ENCODE measurements at places on chromosomes 7 and 10. TPM values are rescaled to one million over a fixed set of nuclear protein-coding genes. Genes with fewer than 3 reads are reported as not detected.

GRCh38 chr7:70646536-70647248, 485.3 kb upstream of the GALNT17 start:
- no peak for DNase-seq

DNA sequence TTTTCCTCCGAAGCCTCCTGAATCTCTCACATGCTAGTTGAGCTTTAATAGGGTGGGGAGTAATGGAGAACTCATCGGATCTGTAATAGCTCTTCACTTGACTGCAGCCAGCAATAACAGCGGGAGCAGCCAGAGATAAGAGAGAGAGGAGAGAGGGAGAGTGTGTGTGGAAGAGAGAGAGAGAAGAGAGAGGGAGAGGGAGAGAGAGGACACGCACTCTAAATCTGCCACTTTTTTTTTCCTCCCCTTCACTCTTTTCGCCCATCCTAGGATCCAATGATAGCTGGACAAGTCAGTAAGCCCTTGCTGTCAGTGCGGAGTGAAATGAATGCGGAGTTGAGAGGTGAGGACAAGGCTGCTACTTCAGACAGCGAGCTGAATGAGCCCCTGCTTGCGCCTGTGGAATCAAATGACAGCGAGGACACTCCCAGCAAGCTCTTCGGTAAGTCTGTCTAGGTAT, 107.9 kb downstream of the POU6F2 start:
- DNase-seq: no peak

- no peak for DNase-seq
Measured at GRCh38 chr10:105956550-105956949, 1208.0 kb downstream of the SORCS1 start.

GRCh38 chr7:47089068-47089417, 492.9 kb downstream of the TNS3 start:
- DNase-seq: no peak

The COBL gene
- total RNA-seq: 53.3 TPM

The LRIT1 gene
- 0.09 TPM for total RNA-seq

The SCART1 gene
- total RNA-seq: 0.56 TPM

The ANKRD2 gene
- 19.3 TPM for total RNA-seq
